ENCODE measurements at places on chromosomes 11 and 22.

- no peak for DNase-seq
Measured at GRCh38 chr22:39958009-39958711, 2.0 kb upstream of the TMA7B start.

DNA sequence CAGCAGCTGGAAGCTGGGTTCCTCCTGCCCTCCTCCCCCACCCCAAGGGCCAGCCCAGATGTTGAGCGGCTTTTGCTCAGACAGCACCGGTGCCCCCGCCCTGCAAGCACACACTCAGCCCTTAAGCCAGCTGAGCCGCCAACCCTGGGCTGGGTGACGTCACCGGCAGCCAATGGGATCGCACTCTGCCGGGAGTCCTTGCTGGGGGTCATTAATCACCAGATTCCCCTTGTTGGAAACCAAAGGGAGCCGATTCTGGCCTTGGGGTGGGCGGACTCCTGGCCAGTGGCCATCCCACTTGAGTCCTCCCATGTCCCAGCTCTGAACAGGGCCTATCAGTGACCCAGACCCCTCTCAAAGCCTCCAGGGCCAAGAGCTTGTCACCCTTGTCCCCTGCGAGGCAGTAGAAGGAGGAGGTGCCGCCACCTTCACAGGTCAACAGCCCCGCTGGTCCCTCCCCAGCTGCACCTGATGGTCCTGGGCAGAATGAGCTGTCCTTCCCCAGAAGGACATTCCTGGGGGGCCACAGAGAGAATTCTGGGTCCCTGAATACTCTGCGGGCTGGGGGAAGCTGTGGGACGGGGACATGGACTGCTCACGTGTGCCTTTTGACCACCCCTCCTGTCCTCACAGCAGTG is 7.4 kb downstream of the DUSP8 start:
- DNase-seq = peak; percentile 87

DNA sequence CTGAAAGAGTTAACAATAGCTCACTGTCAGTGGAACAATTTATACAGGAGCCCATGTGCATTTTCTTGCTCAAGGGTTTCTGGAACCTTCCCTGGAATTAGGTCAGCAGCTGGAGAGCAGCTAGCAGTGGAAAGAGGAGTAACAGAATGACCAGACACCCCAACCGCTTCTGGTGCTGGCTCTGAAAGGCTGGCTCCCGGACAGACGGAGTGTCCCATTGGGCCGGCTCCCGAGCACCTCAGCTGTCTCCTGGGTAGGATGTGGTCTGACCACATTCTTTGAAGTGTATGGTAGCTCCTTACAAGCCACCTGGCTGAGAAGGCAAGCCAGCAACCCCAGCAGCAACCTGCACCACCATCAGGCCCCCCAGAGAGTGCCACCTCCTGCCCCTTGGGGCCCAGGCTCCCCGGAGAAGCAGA is 44.7 kb downstream of the ABTB2 start:
- DNase-seq = no peak

DNA sequence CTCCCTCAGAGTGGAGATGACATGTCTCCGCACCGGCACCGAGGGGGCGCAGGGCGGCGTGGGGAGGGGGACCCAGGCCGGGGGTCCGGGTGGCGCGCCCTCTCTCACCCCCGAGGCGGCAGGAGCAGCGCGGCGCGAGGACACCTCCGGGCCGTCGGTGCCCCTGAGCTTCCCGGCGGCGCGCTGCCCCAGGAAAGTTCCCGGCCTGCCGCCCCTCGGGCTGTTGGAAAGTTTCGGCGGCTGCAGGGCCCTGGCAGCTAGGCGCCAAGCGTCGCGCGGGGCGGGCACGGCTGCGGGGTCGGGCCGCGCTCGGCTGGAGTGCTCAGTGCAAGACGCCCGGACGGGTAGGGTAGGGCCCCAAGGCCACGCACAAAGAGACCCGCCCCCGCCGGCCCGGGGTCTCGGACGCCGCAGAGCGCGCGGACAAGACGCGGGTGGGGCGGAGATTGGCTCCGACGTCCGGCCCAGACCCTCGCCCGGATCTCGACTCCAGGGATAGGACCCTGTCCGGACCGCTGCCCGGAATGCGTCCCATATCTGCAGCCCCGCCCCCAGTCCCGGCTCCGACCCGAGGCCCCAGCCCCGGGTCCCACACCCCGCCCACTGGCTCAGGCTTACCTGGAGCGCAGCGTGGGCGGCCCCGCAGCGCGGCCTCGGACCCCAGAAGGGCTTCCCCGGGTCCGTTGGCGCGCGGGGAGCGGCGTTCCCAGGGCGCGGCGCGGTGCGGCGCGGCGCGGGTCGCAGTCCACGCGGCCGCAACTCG is 471 bp downstream of the ARVCF start:
- peak; percentile 62 for DNase-seq

GRCh38 chr22:24938741-24939341 is 7.7 kb downstream of the LHFPL7 start:
- DNase-seq = peak; percentile 39

DNA sequence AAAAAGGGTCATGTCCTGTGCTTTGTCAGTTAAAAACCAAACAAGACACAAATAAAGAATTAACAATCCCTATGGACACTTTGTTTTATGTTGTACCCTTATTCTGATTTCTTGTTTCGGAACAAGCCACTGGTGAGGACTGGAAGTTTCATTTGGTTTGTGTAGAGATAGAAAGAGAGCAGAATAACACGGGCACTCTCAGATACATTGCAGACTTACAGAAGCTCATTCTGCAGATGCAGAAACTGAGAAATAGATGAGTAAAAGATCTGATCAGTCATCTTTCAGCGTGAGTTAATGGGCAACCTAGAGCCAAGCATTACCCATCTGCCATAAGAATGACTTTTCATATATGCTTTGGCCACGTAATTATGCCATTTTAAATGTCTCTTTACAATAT is 407.6 kb downstream of the RAB38 start:
- no peak for DNase-seq

GRCh38 chr22:22825213-22825593 is 62.4 kb upstream of the IGLL5 start:
- no peak for DNase-seq

DNA sequence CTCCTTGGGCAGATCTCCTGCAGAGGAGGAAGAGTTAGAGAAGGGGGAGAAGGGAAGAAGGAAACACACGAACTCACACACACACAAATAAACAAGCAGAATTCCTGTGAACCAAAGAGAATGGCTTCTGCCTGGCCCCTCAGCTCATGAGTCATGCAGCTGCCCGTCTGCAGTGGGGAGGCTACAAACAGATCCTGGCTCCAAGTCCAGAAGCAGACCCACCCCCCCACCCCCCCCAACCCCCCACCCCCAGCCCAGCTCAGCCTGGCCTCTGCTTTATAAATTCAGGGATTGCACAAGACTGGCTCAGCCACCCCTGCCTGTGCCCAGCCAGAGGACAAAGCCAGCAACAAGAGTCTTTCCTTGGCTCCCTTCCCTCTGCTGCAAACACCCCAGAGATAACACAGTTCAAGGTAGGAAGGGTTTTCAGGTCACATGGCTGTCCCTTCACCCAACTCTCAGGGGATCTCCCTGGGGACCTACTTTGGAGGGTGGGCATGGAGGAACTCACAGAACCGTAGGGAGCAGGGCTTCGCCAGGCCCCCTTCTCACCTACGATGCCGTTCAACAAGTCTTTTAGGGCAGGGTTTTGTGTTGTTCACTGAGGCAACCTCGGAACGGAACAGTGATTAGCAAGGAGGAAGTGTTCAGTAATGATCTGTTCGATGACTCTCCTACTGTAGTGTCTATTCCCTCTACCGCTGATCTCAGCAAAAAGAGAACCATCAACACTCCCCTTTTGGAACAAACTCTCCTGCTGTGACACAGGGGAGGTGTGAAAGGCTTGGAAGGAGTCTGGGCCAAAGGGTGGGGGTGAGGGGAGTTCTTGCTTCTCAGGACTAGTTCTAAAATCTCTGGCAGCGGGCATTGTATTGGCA is 35.5 kb downstream of the RPL27A start:
- DNase-seq = no peak

- no peak for DNase-seq
Measured at GRCh38 chr11:12529793-12530192, 144.4 kb upstream of the TEAD1 start.

GRCh38 chr11:121929581-121929980 is 186.4 kb downstream of the BLID start:
- peak; percentile 48 for DNase-seq

DNA sequence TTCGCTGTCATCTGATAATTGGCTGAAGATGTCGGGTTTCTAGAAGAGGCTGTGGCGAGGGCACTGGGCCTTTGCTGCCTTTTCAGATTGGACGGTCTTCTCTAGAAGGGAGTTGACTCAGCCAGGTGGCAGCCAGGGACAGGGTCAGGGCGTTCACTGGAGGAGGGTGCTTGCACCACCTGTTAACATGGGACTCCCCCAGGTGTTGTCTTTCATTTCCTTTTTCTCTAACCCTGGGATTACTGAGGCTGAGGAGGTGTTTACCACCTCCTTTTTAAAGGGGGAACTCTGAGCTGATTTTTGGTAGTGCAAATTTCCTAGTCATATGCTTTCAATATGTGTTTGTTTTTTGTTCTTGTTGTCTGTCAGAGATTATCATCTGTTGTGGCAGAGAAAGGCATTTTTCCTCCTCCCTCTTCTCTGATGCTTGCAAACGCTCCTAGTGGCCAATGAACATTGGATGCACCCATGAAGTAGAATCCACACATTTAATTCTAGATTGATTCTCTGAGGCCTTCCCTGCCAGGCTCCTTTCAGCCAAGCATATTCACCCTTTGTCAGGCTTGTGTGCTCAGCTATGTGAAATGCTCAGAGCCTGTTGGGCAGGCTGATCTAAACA is 54.1 kb downstream of the LDLRAD3 start:
- DNase-seq = no peak

GRCh38 chr11:58576887-58577471 is 1.3 kb upstream of the LPXN start:
- DNase-seq = no peak
